Activated CD4-positive, CD25-positive, alpha-beta regulatory T cell treated with anti-CD3 and anti-CD28 coated beads, Interleukin-2, amount 50 U/mL, for 16 hours (primary cell): ENCODE measurements at places on chromosomes 13 and 19.

GRCh38 chr13:79780240-79780639 lies 299.3 kb downstream of the NDFIP2 start:
- no peak for DNase-seq

DNA sequence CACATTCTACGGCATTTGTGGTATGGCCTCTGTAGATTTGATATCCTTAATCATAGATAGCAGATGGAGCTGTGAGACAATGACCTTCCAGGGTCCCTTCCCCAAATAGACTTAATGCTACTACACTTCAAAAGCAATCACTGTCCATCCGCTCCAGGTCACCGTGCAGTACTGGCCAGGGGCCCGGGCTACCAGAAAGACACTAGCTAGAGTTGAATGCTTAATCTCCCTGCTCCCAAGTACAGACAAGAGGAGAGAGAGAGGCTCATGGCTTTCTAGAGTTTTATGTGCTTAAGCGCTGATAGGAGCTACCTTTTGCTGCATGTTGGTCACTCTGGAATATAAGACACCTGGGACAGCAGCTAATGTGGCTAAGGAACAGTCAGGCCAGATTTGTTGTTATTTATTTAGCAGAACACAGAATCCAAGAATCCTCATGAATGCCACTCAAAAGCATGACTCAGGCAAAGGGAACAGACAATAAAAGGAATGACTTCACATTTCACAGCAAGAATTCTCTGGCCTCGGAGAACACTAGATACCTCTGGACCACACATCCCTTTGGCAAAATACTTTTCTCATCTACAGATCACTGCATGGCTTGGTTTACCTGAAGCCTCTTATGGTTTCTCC lies 165.0 kb downstream of the LACC1 start:
- no peak for DNase-seq

- DNase-seq = no peak
These were observed 13.5 kb downstream of the ERCC2 start for GRCh38 chr19:45356760-45357444.

DNA sequence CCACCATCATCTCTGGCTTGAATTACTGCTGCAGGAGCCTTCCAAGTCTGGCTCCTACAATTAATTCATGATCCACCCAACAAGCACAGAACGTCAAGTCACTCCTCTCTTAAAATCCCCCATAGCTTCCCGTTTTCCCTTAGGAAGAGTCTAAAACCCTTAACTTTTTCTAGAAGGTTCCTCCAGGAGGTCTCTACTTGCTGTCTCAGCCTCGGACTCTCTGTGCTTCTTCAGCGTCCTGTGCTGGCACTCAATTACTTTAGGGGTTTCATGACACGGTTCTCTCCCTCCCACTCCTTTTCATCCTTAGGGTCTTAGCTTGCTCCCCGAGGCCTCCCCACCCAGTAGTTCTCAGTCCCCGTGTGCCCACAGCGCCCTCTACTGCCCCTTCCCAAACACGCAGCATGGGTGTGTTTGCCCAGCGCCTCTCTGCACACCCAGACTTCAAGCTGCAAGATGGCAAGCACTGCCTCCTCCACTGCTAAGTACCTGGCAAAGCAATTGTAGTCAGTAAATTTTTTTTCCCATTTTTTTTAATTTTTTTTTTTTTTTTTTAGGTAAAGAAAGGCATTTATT lies 25.8 kb upstream of the MAP3K10 start:
- DNase-seq = peak; percentile 29
